ENCODE measurements at places on chromosomes 5 and 9. TPM values are rescaled to one million over a fixed set of nuclear protein-coding genes. Genes with fewer than 3 reads are reported as not detected.

The FOXB2 gene
- total RNA-seq = 0.22 TPM

The SH3GL2 gene
- total RNA-seq = 4.9 TPM

DNA sequence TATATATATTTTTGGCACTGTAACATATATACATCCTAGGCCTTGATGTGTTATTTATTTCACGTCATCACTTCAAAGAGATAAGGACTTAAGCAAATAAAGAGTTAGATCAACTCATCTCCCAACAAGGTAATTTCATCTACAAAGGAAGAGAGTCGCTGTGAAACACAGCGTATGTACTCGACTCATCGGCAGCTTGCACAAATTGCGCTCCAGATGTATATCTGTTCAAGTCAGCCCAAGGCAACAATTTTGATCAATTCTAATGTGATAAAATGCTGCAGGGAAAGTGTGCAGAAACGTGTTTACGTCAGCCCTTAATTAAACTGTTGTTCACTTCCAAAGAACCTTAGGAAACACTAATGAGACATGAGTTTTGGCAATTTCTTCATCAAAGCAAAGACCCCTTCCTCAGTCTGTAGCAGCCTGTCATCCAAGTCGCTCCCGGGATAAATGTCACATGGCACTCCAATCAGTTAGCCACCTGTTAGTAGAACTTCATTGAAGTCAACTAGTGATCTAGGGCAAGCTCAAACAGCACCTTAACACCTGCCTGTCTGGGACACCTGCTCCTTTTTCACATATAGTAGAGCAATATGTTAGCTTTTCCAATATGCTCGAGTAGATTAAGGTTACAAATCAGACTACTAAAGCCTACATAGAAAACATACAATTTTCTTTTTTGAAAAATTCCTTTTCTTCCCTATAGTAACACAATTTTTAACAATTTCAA is 182.4 kb downstream of the NFIB start:
- no peak for DNase-seq
- no peak overlapping the region for H3K4me3 ChIP-seq
- no peaks in the 10 kb centered on the region for H3K27me3 ChIP-seq

- DNase-seq = no peak
- H3K27ac ChIP-seq = no peak overlapping the region
- H3K36me3 ChIP-seq = peaks cover 4% of the 10 kb centered on the region
- no peaks in the 10 kb centered on the region for H3K4me1 ChIP-seq
These were observed 65.3 kb downstream of the ADAMTSL1 start for GRCh38 chr9:18539203-18539693.

- H3K4me3 ChIP-seq = no peak overlapping the region
- no peak for DNase-seq
- H3K27ac ChIP-seq = no peak overlapping the region
- H3K27me3 ChIP-seq = no peaks in the 10 kb centered on the region
- peaks cover 3% of the 10 kb centered on the region for H3K4me1 ChIP-seq
These were observed 574.3 kb downstream of the PDE4D start for GRCh38 chr5:59319250-59319649.

DNA sequence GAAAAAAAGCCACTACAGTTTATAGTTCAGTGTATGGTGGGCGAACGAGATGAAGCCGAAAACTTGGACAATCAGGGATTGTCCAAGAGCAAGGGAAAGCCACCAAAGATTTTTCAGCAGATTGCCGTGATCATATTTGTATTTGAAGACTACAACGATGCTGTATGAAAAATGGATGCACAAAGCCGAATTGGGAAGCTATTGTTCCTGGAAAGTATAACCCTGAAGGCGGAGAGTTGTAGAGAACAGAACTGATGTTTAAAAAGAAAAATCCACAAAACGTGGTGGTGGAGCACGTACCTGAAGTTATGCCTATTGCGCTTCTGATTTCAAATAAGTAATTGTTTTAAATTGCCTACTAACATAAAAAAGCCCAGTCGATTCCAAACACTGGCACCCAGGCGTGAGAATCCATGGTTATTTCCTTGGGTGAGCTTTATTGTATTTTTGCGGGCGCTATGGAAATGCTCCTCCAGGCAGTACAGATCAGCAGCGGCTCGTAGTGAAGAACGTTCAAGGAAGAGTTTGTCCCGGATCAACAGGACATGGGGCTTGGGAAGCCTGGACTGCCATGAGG is 772 bp upstream of the TARS1 start:
- peaks cover 20% of the 10 kb centered on the region for H3K36me3 ChIP-seq
- peak overlapping the region; percentile 87 for H3K4me3 ChIP-seq
- H3K27me3 ChIP-seq = no peaks in the 10 kb centered on the region
- H3K4me1 ChIP-seq = peaks cover 9% of the 10 kb centered on the region
- DNase-seq = no peak
- peak overlapping the region; percentile 68 for H3K27ac ChIP-seq

GRCh38 chr5:172458976-172459782 is 4.9 kb upstream of the SH3PXD2B start:
- H3K27me3 ChIP-seq = no peaks in the 10 kb centered on the region
- H3K27ac ChIP-seq = no peak overlapping the region
- H3K36me3 ChIP-seq = no peaks in the 10 kb centered on the region
- DNase-seq = no peak
- no peak overlapping the region for H3K4me3 ChIP-seq

DNA sequence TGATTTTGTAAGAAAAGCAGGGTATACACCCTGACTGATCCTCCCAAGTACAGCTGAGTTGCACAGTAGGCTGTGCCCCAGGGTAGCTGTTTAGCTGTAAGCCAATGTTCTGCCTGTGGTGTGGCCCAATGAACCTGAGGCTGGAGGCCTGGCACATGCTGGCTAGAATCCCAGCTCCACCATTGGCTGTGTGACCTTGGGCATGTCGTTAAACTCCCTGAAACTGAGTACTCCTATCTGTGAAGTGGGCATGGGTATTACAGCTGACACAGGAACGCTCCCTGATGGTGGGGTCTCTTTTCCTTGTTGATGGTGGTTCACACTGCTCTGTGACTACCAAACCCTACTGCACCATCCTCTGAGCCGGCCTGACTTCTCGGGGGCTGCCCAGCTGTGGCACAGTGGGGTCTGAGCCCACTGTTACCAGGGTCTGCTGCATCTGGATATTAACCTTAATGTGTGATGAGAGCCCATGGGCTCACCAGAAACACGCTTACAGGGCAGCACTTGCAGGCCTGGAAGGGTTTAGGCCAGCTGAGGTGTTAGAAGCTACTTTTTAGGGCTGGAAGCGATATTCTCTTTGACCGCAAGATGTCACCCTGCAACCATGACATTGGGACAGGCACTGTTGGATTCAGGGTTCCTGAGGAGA is 7.0 kb upstream of the GADD45G start:
- no peaks in the 10 kb centered on the region for H3K36me3 ChIP-seq
- peaks cover 4% of the 10 kb centered on the region for H3K4me1 ChIP-seq
- H3K27me3 ChIP-seq = no peaks in the 10 kb centered on the region

- H3K36me3 ChIP-seq = no peaks in the 10 kb centered on the region
- H3K27ac ChIP-seq = no peak overlapping the region
- DNase-seq = no peak
- no peak overlapping the region for H3K4me3 ChIP-seq
- H3K27me3 ChIP-seq = no peaks in the 10 kb centered on the region
These were observed 20.8 kb downstream of the ENHO start for GRCh38 chr9:34501889-34502425.

The TNC gene
- 11.4 TPM for total RNA-seq

- H3K36me3 ChIP-seq = no peaks in the 10 kb centered on the region
- no peaks in the 10 kb centered on the region for H3K4me1 ChIP-seq
- no peak overlapping the region for H3K4me3 ChIP-seq
- no peak for DNase-seq
These were observed 109.4 kb downstream of the FEM1C start for GRCh38 chr5:115435065-115435777.

GRCh38 chr9:17480966-17481365 is 97.9 kb upstream of the SH3GL2 start:
- H3K27me3 ChIP-seq = no peaks in the 10 kb centered on the region
- H3K4me3 ChIP-seq = no peak overlapping the region
- H3K27ac ChIP-seq = no peak overlapping the region
- DNase-seq = no peak
- H3K36me3 ChIP-seq = no peaks in the 10 kb centered on the region

The CCDC180 gene
- total RNA-seq = 8.2 TPM

DNA sequence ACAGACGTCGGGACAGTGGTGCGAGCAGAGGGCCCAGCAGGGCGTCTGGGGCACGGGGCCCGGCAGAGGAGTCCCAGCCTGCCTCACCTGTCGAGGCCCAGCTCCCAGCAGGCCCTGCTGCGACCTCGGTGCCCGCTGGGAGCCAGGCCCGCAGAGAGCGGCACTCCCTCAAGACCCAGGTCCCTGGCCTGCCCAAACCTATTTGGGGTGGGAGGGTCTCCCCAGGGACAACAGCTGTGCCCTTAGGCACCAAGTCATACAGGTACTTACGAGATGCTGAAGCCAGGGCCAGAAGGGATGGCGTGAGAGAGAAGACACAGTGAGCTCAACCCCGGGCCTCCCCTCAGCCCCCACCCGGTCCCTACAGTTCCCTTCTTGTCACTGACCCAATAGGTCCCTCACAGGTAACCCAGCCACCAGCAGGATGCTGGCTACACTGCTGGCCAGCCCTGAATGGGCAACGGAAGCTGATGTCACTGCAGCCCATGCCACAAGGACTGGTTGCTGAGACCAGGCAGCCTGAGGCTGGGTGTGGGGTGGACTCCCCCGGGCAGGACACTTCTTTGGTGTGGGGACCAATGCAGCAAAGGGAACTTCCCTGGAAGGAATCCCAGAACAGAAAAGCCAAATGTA is 3.7 kb downstream of the NSMF start:
- H3K36me3 ChIP-seq = no peaks in the 10 kb centered on the region
- H3K27ac ChIP-seq = no peak overlapping the region
- no peak overlapping the region for H3K4me3 ChIP-seq
- no peak for DNase-seq
- H3K27me3 ChIP-seq = peaks cover 5% of the 10 kb centered on the region

GRCh38 chr9:130183133-130183762 is 11.0 kb downstream of the NCS1 start:
- H3K4me3 ChIP-seq = no peak overlapping the region
- no peak overlapping the region for H3K27ac ChIP-seq
- no peaks in the 10 kb centered on the region for H3K27me3 ChIP-seq
- H3K36me3 ChIP-seq = no peaks in the 10 kb centered on the region
- H3K4me1 ChIP-seq = peaks cover 38% of the 10 kb centered on the region
- no peak for DNase-seq

- no peak overlapping the region for H3K27ac ChIP-seq
- H3K4me1 ChIP-seq = peaks cover 2% of the 10 kb centered on the region
- H3K27me3 ChIP-seq = no peaks in the 10 kb centered on the region
- no peak overlapping the region for H3K4me3 ChIP-seq
These were observed 62.3 kb upstream of the JAK2 start for GRCh38 chr9:4922730-4923129.

- no peak overlapping the region for H3K4me3 ChIP-seq
- no peaks in the 10 kb centered on the region for H3K27me3 ChIP-seq
- no peak overlapping the region for H3K27ac ChIP-seq
- DNase-seq = no peak
- H3K4me1 ChIP-seq = no peaks in the 10 kb centered on the region
These were observed 32.3 kb downstream of the CNTRL start for GRCh38 chr9:121107029-121107428.

GRCh38 chr5:88487066-88487465 is 218.4 kb upstream of the TMEM161B start:
- no peak for DNase-seq
- H3K4me3 ChIP-seq = no peak overlapping the region
- no peaks in the 10 kb centered on the region for H3K27me3 ChIP-seq

DNA sequence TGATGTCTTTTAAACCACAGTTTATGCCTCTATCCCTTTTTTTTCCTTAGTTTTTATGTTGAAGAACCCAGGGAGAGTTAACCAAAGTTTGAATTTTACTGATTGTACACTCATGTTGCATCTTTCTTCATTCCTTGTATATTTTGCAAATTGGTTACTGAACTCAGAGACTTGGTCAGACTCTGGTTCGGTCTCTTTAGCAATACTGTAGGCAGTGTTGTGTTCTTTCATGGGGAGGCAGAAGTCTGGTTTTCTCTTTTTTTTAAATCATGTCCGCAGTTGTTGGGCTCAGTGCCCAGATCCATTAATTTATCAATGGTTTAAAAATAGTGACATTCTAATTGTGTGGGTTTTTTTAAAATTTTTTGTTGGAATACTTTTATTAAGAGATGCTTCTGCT is 23.4 kb downstream of the UBE2R2 start:
- no peaks in the 10 kb centered on the region for H3K36me3 ChIP-seq
- H3K4me3 ChIP-seq = no peak overlapping the region
- H3K27ac ChIP-seq = no peak overlapping the region
- no peak for DNase-seq
- H3K27me3 ChIP-seq = no peaks in the 10 kb centered on the region

The RGS14 gene
- 24.4 TPM for total RNA-seq

- H3K27me3 ChIP-seq = no peaks in the 10 kb centered on the region
- no peak overlapping the region for H3K27ac ChIP-seq
- H3K36me3 ChIP-seq = no peaks in the 10 kb centered on the region
- peaks cover 4% of the 10 kb centered on the region for H3K4me1 ChIP-seq
These were observed 88.3 kb downstream of the BRINP1 start for GRCh38 chr9:119280740-119281485.

The TNFSF15 gene
- 0.17 TPM for total RNA-seq

The IL3 gene
- total RNA-seq = not detected

DNA sequence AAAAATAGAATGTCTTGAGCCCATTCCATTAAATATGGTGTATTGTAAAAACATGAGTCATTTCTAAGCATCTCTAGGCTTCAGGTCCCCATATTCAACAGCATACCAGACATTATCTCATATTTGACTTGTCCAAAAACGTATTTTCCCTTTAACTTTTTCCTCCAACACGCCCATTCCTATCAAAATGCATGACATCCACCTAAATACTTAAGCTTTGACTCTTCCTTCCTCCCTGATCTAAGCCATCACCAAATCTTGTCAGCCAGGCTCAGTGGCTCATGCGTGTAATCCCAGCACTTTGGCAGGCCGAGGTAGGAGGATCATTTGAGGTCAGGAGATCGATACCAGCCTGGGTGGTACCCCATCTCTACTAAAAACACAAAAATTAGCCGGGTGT is 23.9 kb downstream of the VCP start:
- no peaks in the 10 kb centered on the region for H3K27me3 ChIP-seq
- H3K4me3 ChIP-seq = no peak overlapping the region
- no peaks in the 10 kb centered on the region for H3K36me3 ChIP-seq
- H3K4me1 ChIP-seq = no peaks in the 10 kb centered on the region
- H3K27ac ChIP-seq = no peak overlapping the region

GRCh38 chr5:95620870-95621838 is 1.3 kb downstream of the GPR150 start:
- no peaks in the 10 kb centered on the region for H3K36me3 ChIP-seq
- DNase-seq = no peak
- H3K4me1 ChIP-seq = peaks cover 8% of the 10 kb centered on the region
- H3K27ac ChIP-seq = no peak overlapping the region
- H3K27me3 ChIP-seq = peaks cover 10% of the 10 kb centered on the region
